ENCODE measurements at places on chromosomes 13 and 19.

- no peak for DNase-seq
Measured at GRCh38 chr19:44874317-44874716, 16.7 kb upstream of the TOMM40 start.

GRCh38 chr19:33304371-33304759, 2.0 kb upstream of the CEBPA start:
- DNase-seq, result no peak

DNA sequence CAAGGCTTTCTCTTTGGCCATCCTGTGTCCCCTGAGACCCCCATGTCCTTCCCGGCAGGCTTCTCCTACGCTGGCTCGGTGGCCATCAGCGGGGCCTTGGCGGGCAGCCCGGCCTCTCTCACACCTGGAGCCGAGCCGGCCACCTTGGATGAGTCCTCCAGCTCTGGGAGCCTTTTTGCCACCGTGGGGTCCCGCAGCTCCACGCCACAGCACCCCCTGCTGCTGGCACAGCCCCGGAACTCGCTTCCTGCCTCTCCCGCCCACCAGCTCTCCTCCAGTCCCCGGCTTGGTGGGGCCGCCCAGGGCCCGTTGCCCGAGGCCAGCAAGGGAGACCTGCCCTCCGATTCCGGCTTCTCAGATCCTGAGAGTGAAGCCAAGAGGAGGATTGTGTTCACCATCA, 14.2 kb downstream of the PLEKHJ1 start:
- DNase-seq, result no peak

GRCh38 chr19:31501427-31502195, 152.4 kb upstream of the TSHZ3 start:
- no peak for DNase-seq

- DNase-seq, result no peak
Measured at GRCh38 chr13:26785838-26786630, 25.4 kb upstream of the GPR12 start.
